ENCODE measurements at places on chromosomes 3 and 15.

DNA sequence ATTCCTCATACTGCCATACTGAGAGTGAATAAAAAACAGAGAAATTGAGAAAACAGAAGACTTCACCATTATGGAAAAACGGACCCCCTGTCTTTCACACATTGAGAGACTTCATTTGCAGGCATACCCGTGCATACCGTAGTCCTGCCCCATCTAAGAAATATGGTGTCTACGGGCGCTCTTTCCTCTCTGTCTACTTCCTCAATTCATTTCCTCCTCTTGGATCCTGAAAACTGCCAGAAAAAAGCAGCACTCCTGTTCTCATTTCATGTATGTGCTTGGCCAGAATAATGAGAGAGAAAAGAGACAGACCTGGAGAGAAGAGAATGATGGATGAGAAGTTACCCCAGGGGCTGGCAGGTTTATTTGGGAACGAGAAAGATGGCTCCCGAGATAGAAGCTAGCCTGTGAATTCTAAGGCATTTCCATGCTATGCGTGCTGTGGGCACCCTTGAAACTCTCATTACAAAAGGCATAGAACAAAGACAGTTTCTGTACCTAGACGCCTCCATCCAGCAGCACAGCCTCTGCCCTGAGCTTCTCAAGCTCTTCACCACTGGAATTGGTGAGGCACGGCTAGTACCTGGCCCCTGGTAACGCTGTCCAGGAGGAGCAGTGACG, 62.5 kb upstream of the EPHB3 start:
- no peak for DNase-seq

DNA sequence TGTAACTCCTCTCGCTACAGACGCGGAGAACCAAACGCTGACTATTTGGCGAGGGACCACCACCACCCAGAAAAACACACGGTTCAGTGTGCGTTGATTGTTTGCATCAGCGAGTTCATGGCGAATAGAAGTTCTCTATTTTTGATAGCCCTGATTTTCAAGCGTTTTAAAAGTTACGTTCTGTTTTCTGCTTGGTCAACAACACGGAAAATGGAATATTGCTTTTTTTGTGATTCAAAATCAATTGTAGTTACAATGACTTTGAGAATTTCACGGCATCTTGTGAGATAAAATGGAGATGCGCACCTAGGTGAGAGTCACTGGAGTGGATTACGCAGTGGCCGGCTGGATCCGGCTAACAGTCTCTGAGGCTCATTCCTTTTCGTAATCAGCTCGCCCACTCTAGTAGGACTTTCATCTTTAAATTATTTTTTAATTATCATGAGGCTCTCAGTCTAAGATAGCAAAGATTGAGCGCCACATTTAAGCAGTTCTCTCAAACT, 54.8 kb downstream of the CCDC54 start:
- no peak for DNase-seq

GRCh38 chr3:65955792-65956477, 82.8 kb downstream of the MAGI1 start:
- no peak for DNase-seq

- no peak for DNase-seq
These were observed 41.6 kb downstream of the NKIRAS1 start for GRCh38 chr3:23875113-23875725.

DNA sequence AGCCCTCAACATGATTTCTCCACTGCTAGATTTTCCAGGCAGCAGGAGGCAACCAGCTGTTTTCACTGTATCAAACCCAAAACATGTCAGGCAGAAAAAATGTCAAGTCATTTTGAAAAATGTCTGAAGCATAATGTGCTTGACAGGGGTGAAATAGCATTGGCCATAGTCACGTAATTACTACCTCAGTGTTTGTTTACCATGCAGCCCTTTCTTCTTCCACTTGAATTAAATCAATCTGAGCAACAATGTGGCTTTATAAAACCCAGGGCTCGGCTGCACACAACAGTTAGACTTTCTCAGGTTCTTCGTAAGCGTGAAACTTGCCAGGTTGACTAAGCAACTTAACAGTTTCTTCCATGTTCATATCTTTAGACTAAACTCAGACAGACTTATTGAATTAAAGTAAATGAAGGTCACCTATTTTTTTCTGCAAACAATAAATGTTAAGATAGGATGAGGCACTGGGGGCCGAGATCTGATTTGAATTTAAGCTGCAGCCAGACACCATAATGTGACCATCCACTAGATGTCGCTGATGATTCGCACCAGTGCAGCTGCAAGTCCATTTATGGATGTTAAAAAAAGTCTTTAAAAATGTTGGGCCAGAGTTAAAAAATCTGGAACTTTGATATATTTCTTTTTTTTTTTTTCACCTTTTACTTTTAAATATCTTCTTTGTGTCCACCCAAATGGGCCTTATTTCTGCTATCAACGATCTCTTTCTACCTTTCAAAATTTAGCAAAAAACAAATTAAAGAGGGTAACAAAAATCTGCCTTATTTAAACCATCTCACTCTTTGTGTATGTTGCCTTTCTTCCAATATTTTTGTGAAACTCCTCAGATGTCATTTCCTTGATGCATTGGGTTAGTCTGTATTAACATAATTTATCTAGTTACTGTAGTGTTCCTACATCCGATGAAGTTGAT, 305.9 kb downstream of the CACNA2D3 start:
- DNase-seq = no peak

DNA sequence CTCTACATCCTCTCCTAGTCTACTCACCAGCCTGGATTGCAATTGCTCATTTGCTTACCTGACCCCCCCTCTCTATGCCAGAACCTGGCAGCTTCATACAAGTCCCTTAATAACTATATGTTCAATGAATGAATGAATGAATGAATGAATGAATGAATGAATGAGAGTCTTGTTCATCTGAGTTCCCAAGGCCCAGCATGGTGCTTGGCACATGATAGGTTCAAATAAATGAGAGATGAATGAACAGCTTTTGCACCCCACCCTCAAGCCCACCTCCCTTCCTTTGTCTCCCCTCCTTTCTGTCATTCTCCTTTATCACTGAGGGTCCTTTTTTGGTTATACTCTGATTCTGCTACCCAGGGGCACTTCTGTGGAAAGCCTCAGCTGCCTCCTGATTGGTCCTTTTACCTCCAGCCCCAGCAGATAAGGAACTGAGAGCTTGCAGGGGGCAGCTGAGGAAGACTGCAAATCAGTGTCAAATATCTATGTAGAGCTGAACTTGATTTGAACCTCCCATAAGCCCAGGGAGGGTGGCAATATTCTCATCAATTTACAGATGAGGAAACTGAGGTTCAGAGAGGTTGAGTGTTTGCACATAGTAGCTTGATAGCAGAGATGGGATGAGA, 54.1 kb upstream of the CHRNB4 start:
- no peak for DNase-seq

DNA sequence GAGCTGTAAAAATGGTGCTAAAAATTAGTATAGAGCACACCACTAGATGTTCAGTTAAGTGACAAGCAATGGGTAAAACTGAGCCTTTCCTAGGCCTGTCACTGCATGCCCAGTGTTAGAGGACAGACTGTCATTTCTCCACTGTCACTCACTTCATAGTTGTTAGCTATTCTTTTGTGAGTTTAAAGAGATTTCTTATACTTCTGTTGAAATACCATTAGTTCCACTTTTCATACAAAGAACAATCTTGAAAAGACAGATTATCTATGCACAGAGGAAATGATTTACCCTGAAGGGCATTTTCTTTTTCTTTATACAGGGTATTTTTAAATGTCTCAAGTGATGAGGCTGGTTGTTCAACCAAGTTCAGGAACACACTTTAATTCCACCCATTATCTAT, 28.3 kb upstream of the CHMP2B start:
- no peak for DNase-seq

DNA sequence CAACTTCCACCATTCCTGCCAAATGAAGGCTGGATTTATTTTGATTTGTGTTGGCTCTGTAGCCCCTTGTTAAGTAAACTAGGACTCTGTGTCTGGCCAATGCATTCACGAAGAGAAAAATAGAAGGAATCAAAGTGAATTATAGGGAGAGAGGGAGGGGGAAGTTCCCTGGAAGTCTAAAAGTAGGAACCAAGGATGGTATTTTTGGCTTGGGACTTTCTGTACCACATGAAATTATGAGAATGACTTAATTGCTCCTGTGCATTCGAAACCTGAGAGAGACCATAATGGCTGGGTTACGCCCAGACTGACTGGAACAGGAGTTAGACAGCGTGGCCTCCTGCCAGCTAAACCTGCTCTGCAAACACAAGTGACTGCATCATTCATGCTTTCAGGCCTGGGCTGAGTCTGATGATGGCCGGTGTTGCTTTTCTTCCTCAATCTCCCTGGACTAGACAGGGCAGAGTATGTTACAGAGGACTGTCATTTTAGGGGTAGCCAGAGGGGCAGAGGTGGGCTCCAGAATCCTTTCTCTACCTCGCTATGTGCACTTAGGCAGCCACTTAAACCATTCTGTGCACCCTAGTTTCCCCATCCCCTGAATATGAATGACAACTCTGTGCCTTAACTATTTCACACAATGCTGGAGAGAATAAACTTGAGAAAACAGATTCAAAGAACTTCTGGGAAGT, 58.9 kb downstream of the MYO1E start:
- no peak for DNase-seq

DNA sequence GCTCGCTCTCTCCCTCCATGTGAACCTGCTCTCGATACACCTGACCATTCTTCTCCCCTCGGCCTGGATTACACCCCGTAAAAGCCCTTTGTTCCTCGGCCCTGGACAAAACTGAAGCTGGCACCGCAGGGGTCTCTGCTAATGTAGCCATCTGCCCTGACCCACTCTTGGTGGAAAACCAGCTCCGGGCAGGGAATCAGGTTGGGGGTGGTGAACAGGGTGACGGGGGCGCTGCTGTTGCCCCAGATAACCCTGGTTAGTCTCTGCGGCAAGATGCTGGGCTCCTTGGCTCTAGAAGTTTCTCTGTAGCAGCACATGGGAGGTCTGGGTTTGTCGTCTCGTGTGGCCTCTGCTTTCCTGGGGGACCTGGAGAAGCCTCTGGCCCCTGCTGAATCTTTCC, 86.4 kb downstream of the WNT7A start:
- no peak for DNase-seq

DNA sequence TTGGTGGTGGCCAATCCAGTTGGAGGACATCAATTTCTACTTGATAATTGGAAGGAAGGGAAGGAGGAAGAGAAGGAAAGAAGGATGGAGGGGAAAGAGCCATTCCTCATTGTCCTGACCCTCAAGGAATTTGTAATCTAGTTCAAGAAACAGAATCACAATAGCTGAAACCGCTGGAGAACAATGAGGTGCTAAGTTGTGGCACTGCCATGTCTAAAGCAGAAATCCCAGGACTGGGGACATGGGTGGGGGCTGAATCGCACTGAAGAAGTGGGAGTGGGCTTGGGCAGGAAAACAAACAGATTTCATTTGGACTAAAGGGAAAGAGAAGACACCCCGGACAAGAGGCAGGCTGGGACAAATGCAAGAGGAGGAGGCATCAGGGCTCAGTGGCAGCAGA, 183.6 kb downstream of the UACA start:
- DNase-seq = no peak

DNA sequence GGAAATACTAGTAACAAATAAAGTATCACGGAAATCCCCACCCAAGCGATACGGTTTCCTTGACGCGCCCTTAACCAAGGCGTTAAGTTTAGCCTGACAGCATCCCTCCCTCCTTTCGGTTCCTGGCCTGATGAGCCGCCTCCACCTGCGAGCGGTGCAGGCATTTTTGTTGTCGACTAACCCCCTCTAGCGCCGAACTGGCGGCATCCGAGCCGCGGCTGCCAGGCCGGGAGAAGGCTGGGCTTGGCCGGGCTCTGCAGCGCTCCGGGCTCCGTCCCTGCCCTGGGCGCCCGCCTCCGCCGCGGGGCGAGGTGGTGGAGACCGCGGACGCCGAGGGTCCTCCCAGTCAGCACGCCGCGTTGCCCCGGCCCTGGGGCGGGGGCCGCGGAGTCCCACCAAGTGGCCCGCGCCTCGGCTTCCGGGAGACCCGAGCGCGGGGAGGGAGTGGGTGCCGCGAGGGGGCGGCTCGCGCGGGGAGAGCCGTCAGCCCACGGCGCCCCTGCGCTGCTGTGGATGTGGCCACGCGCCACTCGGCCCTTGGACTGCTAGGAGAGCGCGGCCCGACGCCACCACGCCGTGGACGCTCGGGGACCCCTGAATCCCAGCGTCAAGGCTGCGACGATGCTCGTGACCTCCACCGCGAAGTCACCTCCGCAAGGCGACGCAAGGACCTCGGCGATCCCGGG, 1.1 kb upstream of the EPHA6 start:
- DNase-seq = no peak

- no peak for DNase-seq
These were observed 16.8 kb downstream of the TNIK start for GRCh38 chr3:171443211-171443957.
